ENCODE measurements at places on chromosomes 5 and 9.

- DNase-seq, result no peak
Observed at GRCh38 chr5:179324760-179325295, 20.4 kb downstream of the ADAMTS2 start.

DNA sequence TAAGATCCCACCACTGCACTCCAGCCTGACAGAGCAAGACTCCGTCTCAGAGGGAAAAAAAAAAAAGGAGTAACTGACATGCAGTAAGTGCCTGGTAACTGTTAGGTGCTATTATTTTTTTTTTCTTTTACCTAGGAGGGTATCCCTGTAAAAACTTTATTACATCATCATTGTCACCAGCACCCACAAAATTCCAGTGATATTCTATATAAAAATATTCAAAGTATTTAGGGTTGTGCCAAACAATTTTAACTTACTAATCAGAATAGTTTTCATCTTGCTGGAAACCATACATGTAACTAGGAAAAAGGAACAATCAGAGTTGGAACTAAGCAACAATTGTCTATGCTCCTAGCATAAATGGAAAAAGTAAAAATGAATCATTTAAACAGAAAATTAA, 112.4 kb downstream of the SSBP2 start:
- DNase-seq, result no peak

- no peak for DNase-seq
Observed at GRCh38 chr5:110956280-110956912, 115.1 kb upstream of the TSLP start.

DNA sequence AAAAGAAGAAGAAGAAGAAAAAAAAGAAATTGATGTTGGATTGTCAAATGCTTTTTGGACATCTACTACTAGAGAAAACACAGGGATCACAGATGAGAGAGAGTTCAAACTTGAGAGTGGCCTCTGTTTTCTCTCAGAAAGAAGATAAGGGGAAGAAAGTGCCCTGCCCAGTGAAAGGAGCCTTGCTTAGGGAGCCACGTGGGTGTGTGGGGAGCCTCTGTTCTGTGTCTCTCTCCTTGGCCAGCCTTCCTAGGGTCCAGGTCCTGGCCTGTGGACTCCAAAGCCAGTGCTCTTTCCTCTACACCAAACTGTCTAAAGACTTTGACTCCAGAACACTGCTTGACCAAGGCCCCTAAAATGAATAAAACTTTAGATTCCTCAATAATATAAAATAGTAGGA, 22.0 kb upstream of the COL15A1 start:
- DNase-seq, result no peak

GRCh38 chr9:74554751-74555419, 57.8 kb downstream of the RORB start:
- DNase-seq, result peak; percentile 21

All from right kidney (tissue), 9 donors.